ENCODE measurements at places on chromosomes 2 and 18.
A peak's percentile ranks its signal among the peaks of the same experiment; 100 is the strongest.

- DNase-seq: no peak
These were observed 31.9 kb upstream of the EML4 start for GRCh38 chr2:42137125-42137841.

DNA sequence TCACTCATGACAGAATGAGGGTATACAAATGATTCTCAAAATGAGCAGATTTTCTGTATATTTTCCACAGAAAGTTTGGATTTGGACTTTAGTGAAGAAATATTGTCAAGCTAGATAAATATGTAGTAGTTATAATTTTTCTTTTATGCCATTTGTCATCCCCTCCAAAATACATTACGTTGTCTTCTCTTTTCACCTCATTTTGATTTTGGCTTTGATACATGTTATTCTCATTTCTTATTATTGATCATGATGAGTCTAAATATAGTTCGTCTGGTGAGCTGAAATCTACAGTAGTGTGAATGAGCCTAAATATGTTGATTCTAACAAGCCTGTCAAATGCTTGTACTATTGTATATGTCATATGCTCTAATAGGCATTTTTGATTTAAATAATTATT, 12.3 kb downstream of the DDX1 start:
- DNase-seq: no peak

DNA sequence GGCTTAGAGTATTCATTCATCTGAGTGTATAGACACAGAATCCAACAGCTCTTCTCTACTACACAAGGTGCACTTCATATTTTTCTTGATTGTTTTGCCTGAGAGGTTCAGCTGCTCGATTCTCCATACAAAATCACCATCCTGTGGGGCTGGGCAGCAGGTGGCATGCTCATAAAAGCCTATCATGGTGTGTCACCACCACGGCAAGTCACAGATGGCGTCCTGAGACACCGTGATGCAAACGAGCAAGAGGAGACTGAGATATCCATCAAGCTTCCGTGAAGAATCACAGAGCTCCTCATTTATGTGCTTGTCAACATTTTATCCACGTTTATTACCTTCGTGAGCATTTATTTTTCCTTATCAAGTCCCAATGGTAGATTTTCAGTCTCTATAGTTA, 22.4 kb upstream of the NRP2 start:
- no peak for DNase-seq

- no peak for DNase-seq
These were observed 67.7 kb upstream of the CTLA4 start for GRCh38 chr2:203799908-203800307.

DNA sequence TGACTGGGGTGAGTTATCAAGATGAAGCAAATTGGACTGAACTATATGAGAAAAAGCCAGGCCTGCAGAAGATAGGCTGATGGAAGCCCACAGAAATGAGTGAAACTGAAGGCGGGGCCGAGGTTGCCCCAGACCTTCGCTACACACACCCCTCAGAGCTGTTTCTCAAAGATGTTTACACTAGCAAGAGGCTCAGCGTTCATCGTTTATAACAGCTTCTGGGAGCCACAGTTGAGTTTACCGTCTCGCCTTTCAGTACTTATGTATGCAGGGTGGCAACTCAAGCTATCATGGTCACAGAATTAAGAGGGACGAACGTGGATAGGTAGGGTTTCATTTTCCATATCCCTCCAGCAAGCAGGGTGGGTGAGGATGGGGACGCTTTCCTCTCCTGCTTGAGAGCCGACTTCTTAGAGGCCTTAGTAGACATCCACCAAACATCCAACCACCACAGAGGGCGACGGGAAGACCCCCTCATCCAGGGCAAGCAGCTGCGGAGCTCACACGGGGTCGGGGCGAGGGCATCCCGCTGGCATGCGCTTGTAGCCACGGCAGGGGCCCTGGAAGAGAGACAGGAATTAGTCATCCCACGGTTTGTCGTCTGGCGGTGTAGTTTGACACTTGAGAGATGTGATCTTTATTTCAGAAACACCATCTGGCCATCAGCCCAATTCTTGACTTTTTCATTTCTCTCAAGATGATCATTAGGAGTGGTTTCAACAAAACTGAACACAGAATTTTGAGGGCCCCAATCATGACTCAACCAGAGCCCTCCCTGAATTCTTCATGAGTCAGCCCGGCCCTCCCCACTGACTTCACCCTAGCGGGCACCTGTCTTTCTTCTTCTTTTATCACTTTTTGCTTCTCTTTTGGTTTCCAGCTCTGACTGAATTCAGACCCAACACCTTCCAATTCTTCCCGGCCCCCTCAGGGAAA, 109.1 kb upstream of the CTDP1 start:
- DNase-seq: no peak

DNA sequence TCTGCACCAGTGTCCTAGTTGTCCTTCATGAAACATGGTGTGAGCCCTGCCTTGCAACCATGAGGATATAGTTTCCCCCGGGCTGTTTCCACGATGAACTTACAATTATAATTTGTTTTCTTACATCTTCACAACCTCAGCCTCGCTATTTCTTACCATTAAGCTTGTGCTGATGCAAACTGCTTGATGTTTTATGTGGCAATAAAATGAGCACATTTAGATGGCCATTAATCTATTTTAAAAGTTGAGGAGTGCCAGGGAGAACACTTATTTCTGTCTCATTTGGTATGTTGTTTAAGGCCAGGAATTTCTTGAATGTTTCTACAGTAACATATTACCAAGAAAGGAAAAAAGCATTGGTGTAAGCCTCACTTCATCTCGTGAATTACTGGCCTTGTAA, 214.5 kb upstream of the SLC8A1 start:
- no peak for DNase-seq

DNA sequence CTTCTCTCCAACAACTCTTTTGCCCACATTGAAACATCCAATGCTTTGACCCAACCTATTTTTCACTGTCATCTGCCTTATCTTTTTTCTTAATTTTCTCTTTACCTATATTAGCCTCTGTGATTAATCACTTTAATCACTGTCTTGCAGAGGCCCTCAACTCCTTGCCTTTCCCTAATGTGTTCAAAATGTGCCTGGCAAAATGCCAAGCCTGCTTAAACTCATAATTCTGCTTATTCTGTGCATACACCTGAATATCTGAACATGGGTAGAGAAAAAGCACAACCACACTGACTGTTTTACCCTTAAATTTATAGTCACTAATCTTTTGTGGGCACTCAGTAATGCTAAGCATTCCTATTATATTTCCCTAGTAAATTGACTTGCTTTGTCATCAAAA, 63.0 kb upstream of the GALNT13 start:
- DNase-seq: no peak

GRCh38 chr2:17867133-17867532, 11.3 kb upstream of the KCNS3 start:
- no peak for DNase-seq

- peak; percentile 14 for DNase-seq
These were observed 61.3 kb upstream of the ITSN2 start for GRCh38 chr2:24421668-24422067.

DNA sequence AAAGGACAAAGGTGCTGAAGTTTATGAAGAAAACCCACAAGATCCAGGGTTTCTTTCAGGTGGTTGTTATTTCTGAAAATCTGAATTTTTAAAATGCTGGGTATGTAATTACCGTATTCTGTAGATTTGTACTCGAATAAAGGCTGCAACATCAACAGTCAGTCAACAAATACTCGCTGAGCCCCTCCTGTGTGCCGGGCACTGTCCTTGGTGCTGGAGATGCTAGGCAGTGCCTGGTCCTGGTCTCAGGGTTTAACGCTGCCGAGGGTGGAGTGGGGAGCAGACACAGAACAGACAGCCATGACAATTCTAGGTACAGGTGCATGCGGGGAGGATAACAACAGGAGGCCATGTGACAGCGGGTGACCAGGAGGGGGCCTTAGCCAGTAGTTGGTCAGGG, 27.2 kb upstream of the PDIA6 start:
- DNase-seq: no peak

GRCh38 chr2:150191349-150191748, 296.1 kb downstream of the RND3 start:
- no peak for DNase-seq

GRCh38 chr2:150232321-150232720, 255.1 kb downstream of the RND3 start:
- DNase-seq: no peak

DNA sequence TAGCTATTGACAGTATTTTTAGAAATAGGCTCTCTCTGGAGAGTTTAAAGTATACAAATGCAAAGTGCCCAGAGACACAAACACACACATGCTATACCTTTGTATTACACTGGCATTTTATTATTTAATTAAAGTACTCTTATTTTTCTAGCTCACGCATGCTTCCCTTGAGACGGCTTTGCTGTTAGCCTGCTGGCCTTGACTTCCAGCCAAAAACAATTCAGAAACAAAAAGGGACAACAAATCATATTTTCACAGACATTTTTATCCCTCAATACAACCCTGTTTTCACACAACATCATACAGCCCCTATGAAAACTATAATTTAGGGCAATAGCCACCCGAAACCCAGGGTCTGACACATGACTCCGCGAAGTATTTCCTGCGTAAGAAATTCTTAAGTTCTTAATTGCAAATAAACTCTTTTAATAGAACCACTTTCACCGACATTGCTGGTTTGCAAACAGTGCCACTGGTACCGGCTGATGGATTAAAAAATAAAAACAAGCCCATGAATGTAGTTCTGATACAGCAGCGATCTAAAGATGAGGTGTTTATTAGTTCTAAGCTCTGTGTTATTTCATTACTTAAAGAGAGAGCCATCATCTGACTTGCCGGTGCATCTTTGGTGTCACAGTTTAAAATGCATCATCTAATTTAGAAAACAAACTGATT, 185.1 kb downstream of the TCF4 start:
- DNase-seq: no peak

- DNase-seq: no peak
These were observed 28.7 kb upstream of the KLF11 start for GRCh38 chr2:10014418-10015190.

- no peak for DNase-seq
These were observed 256.2 kb downstream of the DLGAP1 start for GRCh38 chr18:4198956-4199355.

- DNase-seq: no peak
These were observed 35.6 kb upstream of the B3GNT7 start for GRCh38 chr2:231359948-231360347.

- DNase-seq: no peak
These were observed 23.1 kb downstream of the SERPINB11 start for GRCh38 chr18:63725682-63726480.

GRCh38 chr2:105778080-105778607, 33.4 kb downstream of the NCK2 start:
- DNase-seq: no peak

DNA sequence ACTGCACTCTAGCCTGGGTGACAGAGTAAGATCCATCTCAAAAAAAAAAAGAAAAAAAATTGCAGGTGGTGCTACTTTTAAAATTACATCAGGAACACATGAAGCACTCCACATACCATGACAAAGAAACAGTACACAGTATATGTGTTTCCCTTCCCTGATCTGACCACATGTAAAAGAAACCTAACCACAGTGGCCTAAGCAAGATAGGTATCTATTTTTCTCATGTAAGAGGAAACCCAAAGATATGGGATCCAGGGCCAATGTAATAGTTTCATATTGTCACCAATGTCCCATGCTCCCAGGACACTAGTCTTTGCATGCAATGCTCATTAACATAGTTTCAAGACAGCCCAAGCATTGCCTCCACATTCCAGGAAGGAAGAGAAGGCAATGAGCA, 99.9 kb downstream of the DYM start:
- no peak for DNase-seq

GRCh38 chr18:65091744-65092329, 659.0 kb upstream of the CDH7 start:
- DNase-seq: no peak

DNA sequence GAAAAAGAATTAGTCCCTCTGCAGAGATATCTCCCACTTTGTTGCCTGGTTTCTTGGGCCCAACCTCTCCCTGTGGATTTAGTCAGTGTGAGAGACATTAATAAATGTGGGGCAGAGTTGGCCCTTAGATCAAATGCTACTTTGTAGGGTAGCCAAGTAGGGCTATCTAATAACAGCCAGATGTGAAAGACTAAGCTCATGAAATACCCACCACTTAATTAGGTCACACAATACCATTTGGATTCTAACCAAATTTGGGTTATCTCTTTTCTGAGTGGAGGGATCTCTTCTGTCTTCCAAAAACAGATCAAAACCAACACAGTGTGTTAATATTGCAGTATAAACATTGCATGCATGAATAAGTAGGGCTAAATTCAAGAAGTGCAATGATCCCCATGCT, 626.8 kb upstream of the ZEB2 start:
- DNase-seq: no peak

DNA sequence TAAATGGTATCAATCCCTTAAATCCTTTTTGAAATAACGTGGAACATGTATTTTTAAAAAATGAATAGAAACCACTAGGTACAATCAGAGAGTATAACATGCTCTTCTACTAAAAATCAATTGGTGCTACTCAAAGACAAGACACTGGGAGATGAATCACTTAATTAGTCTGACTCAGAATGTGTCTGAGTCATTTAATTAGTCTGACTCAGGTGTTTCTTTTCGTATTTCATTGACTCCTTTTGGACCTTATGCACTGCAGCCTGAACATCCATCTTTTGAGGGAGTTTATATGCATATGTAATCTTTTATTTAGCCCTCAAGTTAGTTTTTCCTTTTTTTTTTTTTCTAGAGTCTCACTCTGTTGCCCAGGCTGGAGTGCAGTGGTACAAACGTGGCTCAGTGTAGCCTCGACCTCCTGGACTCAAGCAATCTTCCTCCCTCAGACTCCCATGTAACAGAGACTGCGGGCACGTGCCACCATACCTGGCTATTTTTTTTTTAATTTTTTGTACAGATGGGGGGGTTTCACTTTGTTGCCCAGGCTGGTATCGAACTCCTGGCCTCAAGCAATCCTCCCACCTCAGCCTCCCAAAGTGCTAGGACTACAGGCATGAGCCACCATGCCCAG, 26.5 kb downstream of the PPP4R3B start:
- DNase-seq: no peak

DNA sequence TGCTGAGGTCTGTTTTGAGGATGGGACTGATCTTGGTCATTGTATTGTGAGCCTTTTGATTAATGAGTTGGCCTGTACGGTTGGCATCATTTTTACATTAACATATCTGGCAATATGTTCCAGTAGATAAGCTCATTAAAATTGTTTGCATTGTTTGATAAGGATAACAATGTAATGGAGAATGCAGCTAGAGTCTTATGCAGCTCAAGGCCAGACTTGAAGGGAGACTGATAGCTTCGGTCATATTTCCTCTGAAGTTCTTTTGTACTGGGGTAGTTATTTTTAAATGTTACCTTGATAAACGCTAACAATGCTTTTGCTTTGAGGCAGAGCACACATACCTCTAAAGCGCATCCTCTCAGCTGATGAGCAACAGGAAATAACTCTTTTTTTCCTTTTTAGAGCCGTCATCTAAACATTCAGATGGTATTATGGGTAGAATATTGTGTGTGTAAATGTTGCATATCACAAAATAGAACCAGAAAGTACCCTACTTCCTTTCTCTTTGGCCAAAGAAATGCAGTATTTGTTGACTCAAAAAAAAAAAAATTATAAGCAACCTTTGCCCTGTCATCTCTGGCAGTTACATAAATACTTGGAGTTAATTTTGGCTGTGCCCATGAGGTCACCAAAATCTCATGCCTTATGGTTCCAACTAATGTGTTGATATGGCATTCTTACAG, 1.3 kb downstream of the MAPRE2 start:
- DNase-seq: no peak

GRCh38 chr18:70195852-70196434, 9.5 kb downstream of the RTTN start:
- no peak for DNase-seq
